ENCODE measurements at places on chromosomes 12 and 14.

GRCh38 chr14:55005071-55005470 lies 21.8 kb downstream of the WDHD1 start:
- no peak for DNase-seq

GRCh38 chr14:75545907-75546306 lies 23.6 kb downstream of the BATF start:
- no peak for DNase-seq

DNA sequence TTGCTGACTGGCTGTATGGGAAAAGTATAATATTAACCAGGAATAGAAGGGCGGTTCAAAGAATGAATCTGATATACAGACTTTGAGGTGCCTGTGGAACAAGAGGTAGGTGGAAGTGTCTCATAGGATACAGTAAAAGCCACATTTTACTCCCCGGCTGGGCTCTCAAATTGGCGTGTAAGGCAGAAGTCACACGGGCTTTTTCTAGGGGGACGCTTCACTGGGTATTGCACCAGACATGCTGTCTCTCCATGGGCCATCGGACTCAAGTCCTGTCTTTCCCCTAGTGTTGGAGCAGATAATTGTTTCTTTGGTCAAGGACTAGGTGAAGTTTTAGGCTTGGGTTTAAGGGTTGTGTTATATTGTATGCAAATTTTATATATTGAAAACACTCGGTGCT lies 9.1 kb downstream of the TMCC3 start:
- no peak for DNase-seq

DNA sequence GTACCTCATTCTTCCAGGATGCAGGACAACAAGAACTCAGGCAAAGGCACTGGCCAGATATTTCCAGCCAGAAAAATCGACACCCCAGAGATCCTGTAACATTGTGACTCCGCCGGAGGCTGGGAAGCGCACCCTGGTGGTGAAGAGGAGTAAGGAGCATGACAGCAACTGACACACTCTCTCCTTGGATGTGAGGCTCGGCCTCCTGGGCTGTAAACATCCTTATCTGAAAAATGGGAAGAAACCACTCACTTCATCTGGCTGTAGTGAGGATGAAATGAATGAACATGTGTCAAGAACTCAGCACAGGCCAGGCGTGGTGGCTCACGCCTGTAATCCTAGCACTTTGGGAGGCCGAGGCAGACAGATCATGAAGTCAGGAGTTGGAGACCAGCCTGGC lies 27.5 kb downstream of the TCHP start:
- no peak for DNase-seq

DNA sequence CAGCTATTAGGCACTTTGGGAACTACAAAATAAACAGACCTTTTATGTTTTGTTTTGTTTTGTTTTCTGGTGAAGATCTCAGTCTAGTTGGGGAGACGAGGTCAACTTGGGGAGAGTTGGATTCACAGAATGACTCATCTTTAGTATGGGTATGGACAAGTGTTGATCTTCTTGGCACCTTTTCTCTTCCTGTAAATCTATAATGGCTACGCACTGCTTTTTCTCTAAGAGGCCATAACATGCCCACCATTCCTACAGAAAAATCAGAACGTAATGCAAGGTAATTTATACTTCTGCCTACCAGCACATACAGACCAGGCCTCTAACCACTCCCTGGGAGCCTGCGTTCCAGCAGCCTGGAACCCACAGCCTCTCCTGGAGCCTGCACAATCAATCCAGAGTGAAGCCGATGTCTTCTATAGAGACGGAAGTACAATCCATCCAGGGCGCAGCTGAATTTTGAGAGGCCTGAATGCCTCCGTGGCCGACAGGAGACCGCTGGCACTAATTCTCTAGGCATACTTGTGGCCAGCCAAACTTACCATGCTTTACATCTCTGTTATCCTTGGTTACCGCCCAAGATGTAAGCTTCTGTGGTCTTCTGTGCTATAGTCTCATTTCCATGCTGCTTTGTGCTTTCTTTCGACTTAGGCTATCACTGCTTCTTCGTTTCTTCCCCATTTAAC lies 717 bp downstream of the PPHLN1 start:
- DNase-seq, result no peak

DNA sequence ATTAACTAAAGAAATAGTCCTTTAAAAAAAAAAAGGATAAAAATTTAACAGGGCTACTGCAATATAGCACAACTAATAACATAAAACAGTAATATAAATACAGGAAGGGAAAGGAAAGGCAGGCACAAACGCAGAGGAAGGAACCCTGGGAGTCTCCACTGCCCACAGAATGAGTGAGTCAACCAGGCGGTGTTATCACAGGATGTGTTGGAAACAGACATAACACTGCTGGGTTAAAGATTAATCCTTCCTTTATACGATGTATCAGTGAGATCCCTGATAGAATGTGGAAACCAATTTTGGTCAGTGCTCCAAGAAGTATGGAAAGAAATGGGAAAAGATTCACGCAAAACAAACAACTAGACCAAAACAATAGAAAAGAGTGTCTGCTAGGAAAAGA lies 47.9 kb downstream of the FGD6 start:
- DNase-seq, result no peak

- no peak for DNase-seq
These were observed 1.5 kb upstream of the STAT6 start for GRCh38 chr12:57112492-57113294.

DNA sequence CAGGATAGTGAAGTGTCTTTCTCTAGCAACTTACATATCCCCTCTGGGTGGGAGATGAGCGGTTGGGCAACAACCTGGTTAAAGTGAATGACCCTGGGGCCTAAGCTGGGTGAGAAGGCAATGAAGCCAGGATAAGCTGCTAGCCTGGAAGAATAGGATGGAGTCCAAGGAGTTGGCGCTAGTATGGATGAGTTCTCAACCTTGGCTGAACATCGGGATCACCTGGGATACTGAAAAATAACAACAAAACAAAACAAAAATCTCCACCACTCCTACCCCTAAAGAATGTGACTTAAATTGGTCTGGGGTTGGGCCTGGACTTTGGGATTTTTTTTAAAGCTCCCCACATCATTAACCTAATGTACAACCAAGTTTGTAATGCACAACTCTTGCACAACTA lies 4.8 kb upstream of the RPS6KA5 start:
- no peak for DNase-seq

GRCh38 chr14:104157016-104157928 lies 18.9 kb downstream of the KIF26A start:
- no peak for DNase-seq

GRCh38 chr12:67415473-67415872 lies 146.3 kb downstream of the CAND1 start:
- DNase-seq, result no peak

DNA sequence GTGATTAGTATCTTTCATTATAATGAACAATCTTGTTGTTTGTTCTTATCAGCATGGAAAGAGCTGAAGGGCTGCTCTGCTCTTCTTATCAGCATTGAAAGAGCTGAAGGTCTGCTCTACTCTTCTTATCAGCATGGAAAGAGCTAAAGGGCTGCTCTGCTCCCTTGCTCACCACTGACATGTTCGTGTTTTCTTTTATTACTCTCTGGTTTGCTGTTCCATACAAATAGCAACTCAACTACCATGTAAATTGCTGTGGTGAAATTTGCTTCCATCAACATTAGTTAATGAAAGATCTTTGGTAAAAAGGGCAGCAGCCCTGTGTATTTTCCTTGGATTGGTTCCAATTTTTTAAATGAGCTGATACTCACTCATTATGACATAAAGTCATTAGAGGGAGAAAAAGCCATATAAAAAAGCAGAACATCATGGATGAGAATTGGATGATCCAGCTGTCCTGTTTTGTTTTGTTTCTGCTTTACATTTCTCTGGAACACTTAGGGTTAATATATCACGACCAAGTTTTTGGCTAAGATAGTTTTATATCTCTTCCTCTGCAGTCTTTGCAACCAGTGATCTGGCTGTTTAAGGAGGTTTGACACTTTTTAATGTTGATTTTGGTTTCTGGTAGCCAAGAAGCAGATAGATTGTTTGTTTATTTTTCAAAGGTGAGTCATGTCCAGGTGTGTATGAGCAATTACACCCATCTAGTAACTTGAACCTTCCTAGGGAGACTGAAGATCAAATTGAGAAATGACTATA lies 356.6 kb downstream of the CEP128 start:
- DNase-seq, result no peak

DNA sequence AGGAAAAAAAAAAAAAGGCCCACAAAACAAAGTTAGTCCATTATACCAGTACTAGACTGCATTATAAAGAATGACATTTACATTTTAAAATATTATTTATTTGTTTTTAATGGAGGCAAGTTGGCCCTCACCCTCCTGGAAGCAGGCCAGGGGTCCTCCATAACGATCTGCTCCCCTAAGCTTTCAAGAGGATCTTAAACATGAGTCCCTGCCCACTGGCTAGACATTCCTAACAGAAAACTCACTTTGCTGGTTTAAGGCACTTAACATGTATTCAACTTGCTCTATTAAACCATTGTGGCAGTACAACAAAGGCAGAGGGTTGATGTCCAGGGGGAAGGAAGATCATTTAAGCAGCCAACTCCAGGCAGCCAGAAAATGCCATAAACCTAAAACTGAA lies 111.4 kb downstream of the STXBP6 start:
- no peak for DNase-seq

GRCh38 chr12:56839489-56839848 lies 76.3 kb downstream of the HSD17B6 start:
- DNase-seq, result no peak

GRCh38 chr14:87869619-87870583 lies 123.1 kb downstream of the GALC start:
- DNase-seq, result no peak
